ENCODE measurements at places on chromosomes 6 and 20.

DNA sequence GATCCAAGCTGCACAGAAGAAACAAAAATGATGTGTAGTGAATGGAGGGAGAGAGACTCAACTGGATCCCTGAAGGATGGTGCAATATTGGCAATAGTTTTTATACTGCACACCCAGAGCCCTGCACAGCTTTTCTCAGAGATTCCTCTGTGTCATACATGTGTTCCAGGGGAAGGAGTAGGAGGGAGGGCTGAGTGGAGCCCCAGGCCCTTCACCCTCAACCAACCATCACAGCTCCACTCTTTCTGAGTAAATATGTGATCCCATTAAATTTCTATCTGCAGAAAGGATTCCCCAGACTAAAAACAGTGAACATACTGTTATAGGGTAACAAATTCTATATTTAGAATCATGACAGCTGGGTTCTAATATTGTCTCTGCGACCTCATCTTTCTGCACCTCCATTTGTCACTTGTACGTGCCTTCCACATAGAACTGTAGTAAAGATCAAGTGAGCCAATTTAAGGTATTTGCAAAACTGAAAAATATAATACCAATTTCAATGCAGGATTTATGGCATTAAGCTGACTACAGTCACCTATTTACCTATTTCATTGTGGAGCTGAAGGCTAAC lies 421.4 kb upstream of the NRSN1 start:
- DNase-seq = no peak

GRCh38 chr20:61350500-61351250 lies 98.6 kb downstream of the CDH4 start:
- no peak for DNase-seq

DNA sequence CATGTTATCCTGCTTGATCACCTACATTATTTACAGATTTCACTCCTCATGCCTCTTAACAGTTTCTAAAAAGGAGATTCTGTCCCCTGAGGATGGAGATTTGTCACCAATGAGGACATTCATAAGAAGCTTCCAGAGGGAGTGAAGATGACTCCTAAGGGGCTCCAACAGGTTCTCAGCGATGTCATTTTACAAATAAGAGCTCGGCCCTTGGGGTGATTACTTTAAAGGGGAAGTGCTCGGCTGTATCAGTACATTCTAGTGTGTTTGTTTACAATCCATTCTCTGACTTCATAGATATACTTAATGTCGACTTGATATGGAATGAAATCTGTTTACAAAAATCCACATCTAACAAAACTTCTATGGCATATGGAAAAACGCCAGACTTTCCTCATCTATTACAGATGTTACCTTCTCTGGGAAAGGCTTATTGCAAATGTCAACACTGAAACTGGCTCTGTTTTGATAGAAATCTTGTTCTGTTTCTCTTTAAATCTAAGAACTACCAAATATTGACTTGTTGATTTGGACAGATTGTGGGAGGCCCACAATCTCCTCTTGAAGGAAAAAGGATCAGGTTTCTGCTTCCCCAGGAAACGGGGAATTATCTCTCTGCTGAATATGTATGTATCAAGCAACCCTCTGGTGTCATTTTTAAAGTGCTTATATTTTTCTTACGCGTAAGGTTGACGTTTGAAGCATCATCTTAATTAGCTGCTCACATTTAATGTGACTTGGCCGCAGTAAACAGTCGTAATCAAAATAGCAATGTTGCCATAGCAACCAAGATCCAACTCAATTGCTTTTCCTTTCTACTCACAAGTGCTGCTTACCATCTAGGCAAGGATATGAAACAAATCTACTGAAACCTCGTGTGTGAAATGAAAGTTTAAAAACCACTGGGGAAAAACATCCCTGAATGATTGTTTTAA lies 95.7 kb downstream of the SHLD1 start:
- DNase-seq = no peak

- no peak for DNase-seq
Measured at GRCh38 chr6:52573295-52573694, 3.6 kb downstream of the TRAM2 start.

- DNase-seq = no peak
Measured at GRCh38 chr20:54047048-54047447, 23.3 kb downstream of the BCAS1 start.

DNA sequence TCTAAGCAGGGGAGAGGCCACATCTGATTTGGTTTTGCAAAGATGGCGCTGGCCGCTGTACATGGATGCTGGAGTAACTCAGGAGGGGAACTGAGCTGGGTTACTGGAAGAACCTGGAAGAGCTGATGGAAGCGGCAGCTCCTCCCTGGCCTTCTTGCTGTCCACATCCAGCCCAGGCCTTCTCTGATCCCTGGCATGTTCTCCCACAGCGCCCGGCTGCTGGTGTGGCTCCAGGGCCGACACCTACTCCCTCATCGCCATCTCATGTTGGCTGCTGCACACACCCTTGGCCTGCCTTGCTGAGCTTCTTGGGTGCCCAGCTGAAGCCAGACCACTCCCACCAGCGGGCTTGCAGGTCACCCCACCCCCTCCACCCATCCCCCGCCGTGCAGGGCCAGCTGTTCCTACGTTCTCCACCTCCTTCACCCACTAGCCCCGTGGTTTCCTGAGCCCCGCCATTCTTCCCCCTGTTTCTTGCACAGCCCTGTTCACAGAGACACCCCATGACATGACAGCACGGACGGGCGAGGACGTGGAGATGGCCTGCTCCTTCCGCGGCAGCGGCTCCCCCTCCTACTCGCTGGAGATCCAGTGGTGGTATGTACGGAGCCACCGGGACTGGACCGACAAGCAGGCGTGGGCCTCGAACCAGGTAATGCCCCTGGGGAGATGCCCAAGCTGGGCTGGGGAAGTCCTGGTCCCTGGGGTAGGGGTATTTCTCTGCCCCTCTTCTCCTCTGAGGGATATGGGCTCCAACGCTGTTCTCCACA lies 28.4 kb downstream of the VSTM2L start:
- DNase-seq = no peak

- no peak for DNase-seq
Measured at GRCh38 chr6:129865013-129865412, 3.9 kb upstream of the TMEM244 start.

GRCh38 chr20:63895952-63896263 lies 982 bp downstream of the DNAJC5 start:
- DNase-seq = no peak

DNA sequence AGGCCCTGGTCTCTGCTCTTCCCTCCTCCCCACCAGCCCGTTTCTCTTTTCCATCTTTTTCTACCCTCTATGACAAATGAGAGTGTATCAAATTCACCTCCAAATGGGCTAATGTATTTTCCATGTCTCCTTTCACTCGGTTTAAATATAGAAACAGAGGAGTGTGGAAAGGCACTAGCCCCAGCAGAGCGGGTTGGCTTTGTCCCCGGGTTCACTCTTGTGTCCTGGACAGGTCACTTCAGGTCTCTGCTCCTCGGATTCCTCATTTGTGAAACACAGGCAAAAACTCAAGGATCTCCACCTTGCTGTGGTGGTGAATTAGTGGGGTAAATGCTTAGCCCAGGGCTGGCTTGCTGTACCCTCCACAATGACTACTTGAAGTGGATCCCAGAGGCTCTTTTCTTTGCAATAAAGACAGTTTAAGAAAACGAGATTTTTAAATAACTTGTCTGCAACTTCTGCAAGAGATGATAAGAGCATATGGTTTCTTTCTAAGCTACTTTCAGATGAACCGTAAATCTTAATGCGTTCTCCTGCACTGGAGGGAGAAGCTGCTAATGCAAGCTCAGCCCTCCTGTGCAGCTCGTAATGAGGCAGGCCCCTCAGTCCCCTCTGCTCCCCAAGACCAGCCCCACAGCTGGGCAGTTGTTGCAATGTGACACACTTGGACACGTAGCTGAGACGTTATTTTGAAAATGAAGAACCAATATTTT lies 292.9 kb downstream of the THBS2 start:
- no peak for DNase-seq

- DNase-seq = no peak
Measured at GRCh38 chr6:147699637-147700036, 191.1 kb downstream of the SAMD5 start.

DNA sequence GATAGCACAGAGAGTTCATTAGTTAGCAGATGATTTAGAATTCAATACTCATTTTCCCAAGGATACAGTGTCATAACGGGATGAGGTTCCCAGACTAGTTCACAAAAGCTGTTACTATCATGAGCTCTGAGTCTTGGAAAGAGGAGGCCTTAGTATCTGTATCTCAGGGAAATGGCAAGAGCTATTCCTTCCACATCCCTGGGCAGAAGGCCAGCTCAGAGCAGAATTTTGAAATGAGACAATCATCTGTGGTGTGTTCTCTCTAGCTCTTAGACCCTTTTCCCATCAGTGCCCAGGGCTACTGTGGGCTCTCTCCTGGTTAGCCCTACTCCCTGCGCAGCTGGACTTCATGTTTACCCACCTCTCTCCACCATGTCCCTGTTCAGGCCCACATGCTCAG lies 64.5 kb downstream of the JAG1 start:
- no peak for DNase-seq

DNA sequence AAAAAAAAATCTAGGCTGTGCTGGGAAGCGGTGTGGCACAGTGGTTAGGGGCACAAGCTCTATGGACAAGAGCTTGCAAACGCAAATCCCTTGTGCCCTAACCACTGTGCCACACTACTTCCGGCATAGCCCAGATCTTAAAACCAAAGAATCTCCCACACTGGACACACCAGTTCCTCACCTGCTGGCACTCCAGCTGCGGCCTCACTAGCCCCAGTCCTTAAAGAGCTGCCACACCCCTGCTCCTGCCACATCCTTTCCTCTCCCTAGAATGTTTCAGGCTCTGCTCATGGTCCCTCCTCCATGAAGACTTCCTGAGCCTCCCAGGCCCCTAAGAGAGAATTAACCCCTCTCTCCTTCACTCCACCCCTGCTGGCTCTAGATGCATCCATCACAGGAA lies 71.8 kb upstream of the SRSF6 start:
- DNase-seq = no peak

- DNase-seq = no peak
Measured at GRCh38 chr6:1495344-1495743, 106.0 kb downstream of the FOXF2 start.

- no peak for DNase-seq
Measured at GRCh38 chr20:35710039-35710438, 10.8 kb downstream of the ROMO1 start.

DNA sequence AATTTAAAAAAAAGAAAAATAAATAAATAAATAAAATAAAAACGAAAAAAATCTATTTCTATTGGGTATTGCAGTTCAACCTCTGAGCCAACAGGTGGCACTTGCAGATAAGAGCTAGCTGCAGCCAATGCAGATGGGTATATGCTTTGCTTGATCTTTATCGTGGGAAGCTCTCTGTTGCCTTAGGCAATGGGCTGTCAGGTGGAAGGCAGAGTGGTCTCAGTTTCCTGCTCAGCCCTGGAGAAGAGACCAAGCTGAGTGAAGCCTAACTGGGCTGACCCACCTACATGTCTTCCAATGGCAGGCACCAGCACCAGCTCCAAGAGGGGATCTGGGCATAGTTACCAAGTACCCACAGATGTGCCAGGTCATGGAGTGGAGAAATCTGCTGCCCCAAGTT lies 95.0 kb downstream of the AK9 start:
- no peak for DNase-seq

DNA sequence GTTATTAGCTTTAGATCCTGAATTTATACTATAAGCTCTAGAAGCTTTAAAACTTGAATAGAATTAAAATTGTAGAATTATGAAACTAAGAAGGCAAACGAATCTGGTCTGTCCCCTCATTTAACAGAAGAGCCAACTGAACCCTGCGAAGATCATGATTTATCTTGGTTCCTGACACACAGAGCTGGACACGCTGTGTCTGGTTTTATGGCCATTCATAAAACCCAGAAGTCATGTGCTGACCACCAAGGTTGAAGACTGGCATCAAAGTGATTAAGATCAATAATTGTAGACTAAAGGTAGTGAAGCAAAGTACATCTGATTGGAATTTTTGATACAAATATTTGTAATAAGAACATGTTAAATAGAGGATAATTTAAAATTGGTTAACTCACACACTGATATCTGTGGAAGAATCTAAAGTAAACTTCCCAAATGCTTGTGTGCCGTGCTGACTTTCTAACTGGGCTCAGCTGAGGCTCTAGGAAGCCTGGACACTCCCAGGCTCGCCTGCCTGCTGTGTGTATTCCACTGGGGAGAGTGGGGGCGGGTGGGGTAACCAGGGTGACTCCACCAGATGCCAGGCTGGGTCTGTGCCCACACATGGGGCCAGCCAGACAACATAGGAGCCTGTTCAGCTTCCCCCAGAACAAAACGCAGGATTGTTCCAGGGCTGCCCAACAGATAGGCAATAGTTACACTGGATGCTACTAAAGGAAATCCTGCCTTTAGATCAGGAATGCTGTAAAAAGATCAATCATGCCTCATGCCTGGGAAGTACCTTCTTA lies 42.1 kb upstream of the SLC22A3 start:
- no peak for DNase-seq

DNA sequence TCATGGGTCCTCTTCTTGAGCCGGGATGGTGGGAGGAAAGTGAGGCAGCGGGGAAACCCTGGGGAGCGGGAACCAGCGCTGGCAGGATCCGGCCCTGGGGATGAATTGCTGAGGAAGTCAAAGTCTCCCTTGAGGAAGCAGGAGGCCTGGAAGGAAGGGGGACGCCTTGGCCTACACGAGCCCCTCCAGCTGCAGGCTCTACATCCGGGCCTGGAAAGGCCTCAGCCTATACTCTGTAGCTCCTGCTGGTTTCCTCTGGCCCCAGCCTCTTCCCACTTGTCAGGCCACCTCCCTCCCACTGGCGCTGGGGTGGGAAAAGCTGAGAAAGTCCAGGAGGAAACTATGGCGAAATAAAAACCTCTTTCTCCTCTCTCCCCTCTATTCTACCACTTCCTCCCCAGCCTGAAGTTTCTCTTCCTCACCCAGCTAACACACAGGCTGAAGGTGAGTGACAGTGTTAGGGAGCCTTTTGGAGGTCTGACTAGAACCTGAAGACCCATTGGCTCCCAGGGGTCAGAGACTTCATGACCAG lies 14.9 kb downstream of the TREML2 start:
- DNase-seq = no peak

- peak; percentile 47 for DNase-seq
Measured at GRCh38 chr20:846894-847278, 13.4 kb downstream of the FAM110A start.

GRCh38 chr6:13398069-13398381 lies 69.7 kb upstream of the TBC1D7 start:
- DNase-seq = no peak

DNA sequence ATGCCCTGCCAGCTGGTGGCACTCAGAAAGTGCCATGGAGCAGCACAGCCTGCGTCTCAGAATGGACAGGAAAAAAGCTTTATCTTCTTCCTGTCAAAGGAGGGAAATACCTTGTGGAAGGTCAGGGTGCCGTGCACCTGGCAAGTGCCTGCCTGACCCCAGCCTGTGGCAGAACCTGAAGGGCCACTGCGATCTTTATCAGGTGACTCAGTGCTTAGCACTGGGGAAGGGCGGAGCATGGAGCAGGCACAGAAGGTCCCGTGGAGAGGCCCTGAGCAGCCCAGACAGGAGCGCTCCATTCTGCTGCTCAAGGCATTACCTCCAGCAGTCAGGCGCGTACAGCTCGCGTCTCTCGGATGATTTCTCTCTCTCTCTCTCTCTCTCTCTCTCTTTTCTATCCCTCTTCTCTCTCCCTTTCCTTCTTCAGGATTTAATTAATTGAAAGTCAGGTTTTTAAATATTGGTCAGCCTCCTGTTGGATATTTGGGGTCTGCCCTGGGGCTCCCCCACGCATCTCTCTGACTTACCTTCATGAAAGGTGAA lies 31.7 kb downstream of the FOXC1 start:
- no peak for DNase-seq

- no peak for DNase-seq
Measured at GRCh38 chr6:7500752-7501282, 40.7 kb upstream of the DSP start.
